Activated T-helper 2 cell treated with anti-CD3 and anti-CD28 coated beads, Interferon-gamma antibody, Interleukin-2, Interleukin-4, amounts not matched to agents 10 μg/mL and 5 μg/mL and 100 μg/mL, durations not matched to agents 14 hours and 24 hours and 36 hours (primary cell): ENCODE measurements at places on chromosomes 7 and 10.

DNA sequence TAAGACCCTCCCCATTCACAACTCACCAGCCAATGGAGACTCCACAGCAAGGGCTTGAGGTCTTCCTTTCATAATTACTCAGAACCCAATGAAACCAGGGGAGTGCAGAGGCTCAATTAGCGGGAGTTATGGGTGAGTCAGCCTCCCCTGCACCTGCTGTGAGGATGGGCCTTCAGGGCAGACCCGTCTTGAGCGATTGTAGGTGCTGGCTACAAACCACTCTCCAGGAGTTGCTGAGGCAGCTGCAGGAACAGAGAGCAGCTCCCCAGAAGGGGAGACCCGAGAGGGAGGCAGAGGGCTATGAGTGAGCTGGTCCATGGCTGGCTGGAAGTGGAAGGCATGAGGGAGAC lies 58.5 kb upstream of the SORCS3 start:
- H3K27me3 ChIP-seq = peaks cover 18% of the 10 kb centered on the region
- H3K36me3 ChIP-seq = no peaks in the 10 kb centered on the region
- no peak overlapping the region for H3K4me3 ChIP-seq
- DNase-seq = no peak
- peaks cover 6% of the 10 kb centered on the region for H3K4me1 ChIP-seq
- H3K27ac ChIP-seq = no peak overlapping the region

DNA sequence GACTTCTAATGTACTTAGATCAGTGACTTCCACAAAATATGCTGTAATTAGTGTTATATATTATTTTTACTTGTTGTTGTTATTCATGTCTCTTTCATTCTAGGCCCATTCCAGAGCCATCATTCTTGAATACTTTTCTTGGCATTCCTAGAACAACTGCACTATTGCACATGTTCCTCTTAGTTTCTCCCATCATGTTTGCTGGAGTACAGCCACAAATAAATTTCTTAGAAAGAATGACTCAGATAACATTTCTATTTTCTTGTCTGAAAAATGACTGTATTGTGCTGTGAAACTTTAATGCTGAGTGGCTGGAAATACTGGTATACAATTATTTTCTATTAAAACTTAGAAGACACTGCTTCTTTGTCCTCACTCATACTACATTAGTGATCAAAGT lies 651.0 kb upstream of the STEAP1 start:
- H3K4me1 ChIP-seq = no peaks in the 10 kb centered on the region
- no peaks in the 10 kb centered on the region for H3K27me3 ChIP-seq
- no peak for DNase-seq
- no peak overlapping the region for H3K4me3 ChIP-seq
- H3K27ac ChIP-seq = no peak overlapping the region

GRCh38 chr10:103566536-103566935 lies 73.0 kb downstream of the NEURL1 start:
- H3K27me3 ChIP-seq = no peaks in the 10 kb centered on the region
- no peak for DNase-seq

- peaks cover 21% of the 10 kb centered on the region for H3K4me1 ChIP-seq
- H3K4me3 ChIP-seq = no peak overlapping the region
- H3K27me3 ChIP-seq = no peaks in the 10 kb centered on the region
- peaks cover 39% of the 10 kb centered on the region for H3K36me3 ChIP-seq
Observed at GRCh38 chr7:823649-824048, 8.6 kb upstream of the SUN1 start.

DNA sequence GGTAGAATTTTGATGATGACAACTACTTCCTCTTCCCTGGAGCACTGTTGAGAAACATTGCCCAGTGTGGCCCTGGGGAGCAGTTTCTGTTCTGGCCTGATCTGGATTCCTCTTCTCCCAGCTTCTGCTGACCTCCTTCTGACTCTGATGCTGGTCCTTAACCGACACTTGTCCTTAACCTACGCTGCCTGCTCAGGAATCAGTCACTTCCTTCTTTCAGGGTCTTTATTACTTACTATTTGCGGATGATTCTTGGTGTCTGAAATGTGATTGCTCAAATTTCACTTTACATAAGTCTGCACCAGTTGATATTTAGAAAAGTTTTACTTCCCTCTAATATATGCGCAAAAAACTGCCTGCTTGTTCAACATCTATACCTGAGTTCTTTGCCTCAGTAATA lies 164.1 kb downstream of the PTEN start:
- H3K4me1 ChIP-seq = peaks cover 10% of the 10 kb centered on the region
- H3K4me3 ChIP-seq = no peak overlapping the region
- no peak for DNase-seq
- H3K27me3 ChIP-seq = peaks cover 7% of the 10 kb centered on the region
- H3K27ac ChIP-seq = no peak overlapping the region

GRCh38 chr10:14742815-14743214 lies 31.9 kb downstream of the FAM107B start:
- peaks cover 26% of the 10 kb centered on the region for H3K36me3 ChIP-seq
- H3K4me1 ChIP-seq = peaks cover 33% of the 10 kb centered on the region
- H3K27me3 ChIP-seq = no peaks in the 10 kb centered on the region
- H3K4me3 ChIP-seq = peak overlapping the region; percentile 3
- H3K27ac ChIP-seq = peak overlapping the region; percentile 76
- DNase-seq = no peak
